ENCODE measurements at places on chromosomes 3 and 15.

DNA sequence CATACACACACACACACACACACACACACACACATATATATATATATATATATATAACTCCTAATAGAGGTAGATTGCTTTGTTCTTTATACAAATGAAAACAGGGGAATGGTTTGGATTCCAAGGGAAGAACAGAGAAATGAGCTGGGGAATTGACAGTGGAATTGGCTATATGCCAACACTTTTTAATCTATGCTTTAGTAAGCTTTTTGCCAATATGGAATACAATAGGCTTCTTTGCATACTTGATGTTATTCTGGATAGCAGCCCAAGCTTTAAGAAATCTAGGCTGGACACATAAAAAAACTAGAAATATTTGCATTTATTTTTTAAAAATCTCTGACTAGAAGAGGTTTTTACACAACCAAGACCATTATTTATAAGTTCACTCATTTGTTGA is 334.2 kb upstream of the MDFIC2 start:
- no peak for DNase-seq

- no peak for DNase-seq
Observed at GRCh38 chr3:164748626-164749025, 329.7 kb downstream of the SI start.

DNA sequence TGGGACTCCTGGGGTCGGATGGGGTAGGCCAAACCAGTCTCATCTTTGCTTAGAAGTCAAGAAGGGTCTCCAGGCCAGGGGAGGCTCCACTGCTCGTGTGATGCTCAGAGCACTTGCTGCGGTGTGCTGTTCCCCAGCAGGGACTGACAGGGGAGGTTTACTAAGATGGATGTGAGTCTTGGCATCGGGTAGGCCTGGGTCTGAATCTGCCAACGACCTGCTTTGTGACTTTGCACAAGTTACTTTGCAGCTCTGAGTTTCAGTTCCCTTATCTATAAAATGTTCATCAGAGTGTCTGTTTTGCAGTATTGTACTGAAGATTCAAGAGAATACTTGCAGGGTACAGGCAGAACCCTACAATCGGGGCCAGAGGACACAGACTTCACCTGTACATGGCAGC is 17.3 kb upstream of the CDCP1 start:
- DNase-seq, result no peak

- DNase-seq, result no peak
Observed at GRCh38 chr3:10806006-10806405, 10.0 kb upstream of the SLC6A11 start.

- no peak for DNase-seq
Observed at GRCh38 chr3:189204167-189204866, 32.5 kb downstream of the TPRG1 start.

- DNase-seq, result no peak
Observed at GRCh38 chr3:35653347-35653746, 14.0 kb downstream of the ARPP21 start.

DNA sequence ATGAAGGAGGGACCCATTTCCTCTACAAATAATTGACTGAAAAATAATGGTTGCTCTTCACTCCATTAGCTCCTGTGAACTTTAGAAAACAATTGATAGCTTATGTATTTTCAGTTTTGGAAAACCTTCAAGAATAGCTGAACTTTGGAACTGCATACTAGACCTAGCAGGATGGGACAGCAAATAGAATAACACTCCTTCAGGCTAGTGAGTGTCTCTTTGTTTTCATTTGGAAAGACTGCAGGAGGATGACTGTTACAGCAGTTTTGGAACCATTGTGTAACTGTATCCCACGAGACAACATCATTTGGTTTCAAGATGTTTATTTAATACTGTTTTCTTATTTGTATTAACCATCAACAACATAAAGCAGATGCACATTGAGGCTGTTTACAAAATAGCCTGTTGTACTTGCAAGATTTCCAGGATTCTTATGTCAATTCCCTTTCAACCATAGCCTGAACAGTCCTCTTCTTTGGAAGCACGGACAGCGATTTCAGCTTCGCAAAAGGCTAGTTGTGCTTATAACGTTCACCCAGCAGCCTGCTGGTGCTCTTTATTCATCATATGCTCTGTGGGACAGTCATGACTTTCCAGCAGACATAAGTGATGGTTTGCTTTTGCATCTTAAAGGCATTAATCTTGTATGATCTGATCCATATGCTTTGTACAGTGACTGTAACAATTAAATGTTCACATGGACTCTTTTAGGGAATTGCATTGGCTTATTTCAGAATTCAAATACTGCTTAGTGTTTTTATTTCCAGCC is 335.5 kb downstream of the IL5RA start:
- no peak for DNase-seq

DNA sequence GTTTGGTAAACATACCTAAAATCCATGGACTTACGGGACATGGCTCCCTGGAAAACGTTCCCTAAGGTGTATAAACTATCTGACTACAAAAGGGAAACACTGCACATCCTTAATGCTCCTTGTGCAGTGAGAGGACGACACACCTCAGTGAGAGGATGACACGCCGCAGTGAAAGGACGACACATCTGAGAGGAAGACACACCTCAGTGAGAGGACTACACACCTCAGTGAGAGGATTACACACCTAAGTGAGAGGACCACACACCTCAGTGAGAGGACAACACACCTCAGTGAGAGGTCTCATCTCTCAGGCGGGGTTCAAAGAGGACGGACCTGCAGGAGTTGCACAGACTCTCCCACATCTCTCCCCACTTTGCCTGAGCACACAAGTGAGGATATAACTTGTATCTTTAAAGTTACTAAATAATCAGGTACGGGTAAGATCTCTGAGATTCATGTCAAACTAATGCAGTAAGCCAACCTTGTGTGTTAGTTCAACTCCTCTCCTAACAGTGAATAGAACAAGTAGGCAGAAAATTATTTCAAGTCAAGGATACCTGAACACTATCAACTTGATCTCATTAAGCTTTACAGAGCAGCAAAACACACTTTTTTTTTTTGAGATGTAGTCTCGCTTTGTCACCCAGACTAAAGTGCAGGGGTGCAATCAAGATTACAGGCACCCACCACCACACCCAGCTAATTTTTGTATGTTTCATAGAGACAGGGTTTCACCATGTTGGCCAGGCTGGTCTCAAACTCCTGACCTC is 32.1 kb downstream of the HERC2 start:
- DNase-seq, result no peak

DNA sequence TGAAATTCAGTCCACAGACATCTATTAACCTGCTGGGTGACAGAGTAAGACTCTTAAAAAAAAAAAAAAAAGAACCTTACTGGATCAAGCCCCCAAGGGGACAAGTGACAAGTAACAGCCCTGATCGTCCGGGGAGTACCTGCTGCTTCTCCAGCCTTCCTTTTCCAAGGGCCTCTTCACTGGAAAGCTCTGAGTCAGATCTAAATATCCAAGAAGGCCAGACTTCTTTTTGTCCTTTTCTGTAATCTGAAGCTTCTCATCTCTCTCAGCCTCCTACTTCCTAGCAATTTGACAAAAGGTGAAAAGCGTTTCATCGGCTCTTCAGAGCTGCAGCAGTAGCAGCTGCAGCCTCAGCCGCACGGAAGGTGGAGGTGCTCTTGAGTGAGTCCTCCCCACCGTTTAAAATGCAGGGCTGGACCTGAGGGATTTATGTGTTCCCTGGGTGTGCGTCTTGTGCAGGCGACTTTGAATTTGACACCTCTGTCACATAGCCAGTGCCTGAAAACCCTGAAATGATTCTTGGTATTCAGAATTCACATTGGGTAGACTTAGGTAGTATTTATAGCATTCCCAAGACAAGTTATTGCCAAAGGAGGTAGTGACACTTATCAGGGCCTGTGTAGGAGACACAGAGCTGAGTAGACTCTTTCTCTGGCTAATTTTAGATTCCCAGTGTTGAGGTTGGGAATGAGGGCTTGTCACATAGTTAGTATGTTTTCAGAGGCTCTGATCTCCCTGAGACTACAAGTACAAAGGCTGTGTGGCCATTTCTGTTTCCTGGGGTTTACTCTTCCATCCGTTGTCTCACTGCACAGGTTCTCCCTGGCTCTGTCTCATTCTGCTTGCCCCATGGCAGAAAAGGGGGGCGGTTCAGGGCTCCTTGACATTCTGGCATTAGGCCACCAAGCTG is 291.2 kb upstream of the C2CD4B start:
- DNase-seq, result no peak

GRCh38 chr3:59817511-59817910 is 767.7 kb upstream of the CFAP20DC start:
- DNase-seq, result no peak

DNA sequence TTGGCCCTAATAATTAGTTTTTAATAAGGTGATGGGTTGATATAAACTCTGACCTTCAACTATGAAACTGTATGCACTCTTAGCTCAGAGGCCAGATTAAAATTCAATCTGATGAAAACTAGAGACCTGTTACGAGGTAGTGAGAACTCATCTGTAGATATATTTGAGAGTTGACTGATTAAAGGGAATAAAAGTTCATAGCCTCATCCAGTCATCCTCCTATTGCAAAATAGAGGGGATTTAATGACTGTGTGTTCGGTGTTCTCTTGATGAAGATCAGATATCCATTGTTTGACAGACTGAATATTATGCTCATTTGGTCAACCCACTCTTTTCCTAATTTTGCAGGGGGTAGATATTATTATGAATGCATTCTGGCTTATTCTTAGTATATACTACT is 23.3 kb upstream of the PLCL2 start:
- DNase-seq, result no peak

DNA sequence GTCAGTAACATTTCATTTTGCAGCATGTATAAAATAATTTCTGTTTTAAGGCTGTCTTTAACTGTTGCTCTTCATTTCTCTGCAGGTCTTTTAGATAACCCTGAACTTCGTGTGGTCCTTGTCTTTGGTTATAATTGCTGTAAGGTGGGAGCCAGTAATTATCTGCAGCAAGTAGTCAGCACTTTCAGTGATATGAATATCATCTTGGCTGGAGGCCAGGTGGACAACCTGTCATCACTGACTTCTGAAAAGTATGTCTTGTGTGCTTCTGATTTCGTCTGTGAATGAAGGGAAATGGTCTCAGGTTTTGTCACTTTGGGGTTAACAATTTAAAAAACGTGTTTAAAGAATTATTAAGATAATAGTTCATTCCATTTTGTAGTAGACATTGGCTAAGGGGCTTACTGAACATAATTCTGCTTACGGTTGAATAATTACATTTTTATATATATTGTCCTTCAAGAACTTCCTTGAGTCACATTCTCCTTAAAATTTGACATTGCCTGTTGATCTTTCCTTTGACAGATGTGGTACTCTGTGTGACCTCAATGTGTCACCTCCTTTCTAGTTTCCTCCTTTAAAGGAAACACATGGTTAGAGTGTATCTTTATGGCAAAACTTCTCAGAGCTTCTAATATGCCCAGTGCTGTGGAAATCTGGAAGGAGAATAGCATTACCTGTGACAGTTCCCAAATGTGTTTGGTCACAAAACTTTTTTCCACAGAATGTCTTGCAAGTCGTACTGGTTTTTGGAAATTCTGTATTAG is 26.3 kb downstream of the FBXO22 start:
- no peak for DNase-seq

DNA sequence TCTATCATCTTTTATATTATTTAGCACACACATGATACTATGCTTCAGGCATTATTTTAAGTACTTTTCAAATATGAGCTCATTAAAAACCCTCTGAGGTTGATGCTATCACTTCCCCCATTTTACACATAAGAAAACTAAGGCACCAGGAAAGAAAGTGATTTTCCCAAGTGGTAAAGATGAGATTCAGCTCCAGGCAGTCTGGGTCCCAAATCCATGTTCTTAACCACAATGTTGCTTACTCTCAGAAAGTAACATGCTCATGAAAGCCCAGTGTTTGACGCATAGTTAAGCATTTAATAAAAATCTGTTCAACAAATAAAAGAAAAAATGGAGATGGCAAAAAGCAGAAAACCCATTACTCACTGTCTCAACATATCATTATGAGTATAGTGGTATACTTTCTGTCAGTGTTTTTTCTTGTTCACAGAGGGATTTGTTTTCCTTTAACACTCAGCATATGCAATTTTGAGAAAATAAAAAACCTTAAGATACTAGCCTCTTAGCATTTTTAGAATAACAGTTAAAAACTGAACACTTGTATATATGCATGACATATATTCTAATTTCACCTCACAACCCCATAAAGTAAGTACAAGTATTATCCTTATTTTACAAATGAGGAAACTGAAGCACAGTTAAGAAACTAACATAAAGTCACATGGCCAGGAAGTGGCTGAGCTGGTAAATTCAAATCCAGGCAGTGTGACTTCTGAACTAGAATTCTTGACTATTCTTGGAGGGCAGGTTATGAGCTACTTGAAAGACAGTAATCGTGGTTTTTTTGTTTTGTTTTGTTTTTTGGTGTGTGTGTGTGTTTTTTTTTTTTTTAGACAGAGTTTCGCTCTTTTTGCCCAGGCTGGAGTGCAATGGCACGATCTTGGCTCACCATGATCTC is 10.4 kb downstream of the PEAK1 start:
- DNase-seq, result no peak

DNA sequence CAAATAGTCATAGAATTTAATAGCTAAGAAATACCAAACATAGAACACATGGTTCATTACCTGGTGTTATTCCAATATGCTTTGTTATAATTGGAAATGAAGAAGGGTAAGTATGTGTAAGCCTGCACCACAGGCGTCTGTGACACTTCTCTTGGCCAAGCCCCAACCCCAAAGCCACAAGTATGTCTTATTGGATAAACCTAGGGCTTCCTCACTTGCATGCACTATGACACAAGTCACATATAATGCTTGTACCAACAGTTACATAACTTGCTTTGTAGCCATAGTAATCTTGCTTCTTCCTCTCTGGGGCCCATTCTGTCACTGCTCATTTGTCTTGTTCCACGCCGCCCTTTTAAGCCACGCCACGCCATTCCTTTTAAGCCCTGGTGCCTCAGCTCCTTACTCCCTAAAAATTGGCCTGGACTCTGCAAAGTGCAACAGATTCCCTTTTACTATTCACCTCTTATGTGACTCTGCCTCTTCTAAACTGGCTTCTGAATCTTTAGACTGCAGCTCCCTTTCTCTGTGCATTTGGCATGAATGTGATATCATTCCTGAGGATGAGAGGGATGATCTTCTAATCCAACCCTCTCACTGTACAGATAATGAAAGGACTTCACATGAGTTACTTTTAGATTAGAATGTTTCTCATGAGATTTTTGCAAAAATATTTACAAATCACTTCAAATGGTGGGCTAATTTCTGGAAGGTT is 48.1 kb upstream of the EPHA3 start:
- no peak for DNase-seq

- DNase-seq, result no peak
Observed at GRCh38 chr15:74385733-74386132, 18.3 kb upstream of the CYP11A1 start.

DNA sequence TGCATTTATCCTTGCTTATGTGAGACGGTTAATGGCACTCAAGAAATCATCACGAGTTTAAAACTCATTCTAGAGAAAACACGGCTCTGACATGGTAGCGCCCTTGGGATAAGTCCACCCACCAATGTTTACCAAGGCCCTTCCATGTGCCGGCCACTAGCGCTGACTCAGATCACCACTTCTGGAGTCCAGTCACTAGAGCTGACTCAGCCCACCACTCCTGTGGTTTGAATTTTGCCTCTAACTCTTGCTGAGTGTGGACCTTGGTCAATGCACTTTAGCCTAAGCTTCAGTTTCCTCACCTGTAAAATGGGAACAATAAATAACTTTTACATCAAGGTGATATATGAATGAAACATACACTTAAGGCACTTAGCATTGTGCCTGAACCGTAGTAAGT is 358.4 kb upstream of the PROK2 start:
- no peak for DNase-seq

All from vagina (tissue), 2 donors.